ENCODE measurements at places on chromosomes 6 and 20.

DNA sequence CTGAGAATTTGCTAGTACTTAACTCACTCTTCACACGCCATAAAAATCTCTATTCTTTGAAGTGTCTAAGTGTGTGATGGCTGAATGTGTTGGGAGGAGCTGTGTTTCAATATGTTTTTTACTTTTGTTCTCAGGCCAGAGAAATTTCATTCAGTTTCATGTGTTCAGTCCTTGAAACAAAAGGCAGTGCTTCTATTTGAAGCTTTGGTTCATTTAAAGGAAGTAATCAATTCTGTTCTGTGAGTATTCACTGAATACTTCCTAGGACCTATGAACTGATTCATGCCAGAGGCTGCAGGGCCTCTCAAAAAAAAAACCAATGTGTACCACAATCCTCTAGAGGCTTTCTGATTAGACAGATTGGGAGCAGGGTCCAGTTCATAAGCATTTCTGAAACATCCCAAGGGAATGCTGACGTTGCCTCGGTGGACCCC lies 12.4 kb upstream of the F13A1 start:
- no peak for DNase-seq

- no peak for DNase-seq
Observed at GRCh38 chr20:43925215-43925614, 10.6 kb downstream of the TOX2 start.

GRCh38 chr6:157184202-157185015 lies 138.9 kb downstream of the TMEM242 start:
- DNase-seq: no peak

GRCh38 chr6:13397359-13398068 lies 69.2 kb upstream of the TBC1D7 start:
- DNase-seq: no peak

DNA sequence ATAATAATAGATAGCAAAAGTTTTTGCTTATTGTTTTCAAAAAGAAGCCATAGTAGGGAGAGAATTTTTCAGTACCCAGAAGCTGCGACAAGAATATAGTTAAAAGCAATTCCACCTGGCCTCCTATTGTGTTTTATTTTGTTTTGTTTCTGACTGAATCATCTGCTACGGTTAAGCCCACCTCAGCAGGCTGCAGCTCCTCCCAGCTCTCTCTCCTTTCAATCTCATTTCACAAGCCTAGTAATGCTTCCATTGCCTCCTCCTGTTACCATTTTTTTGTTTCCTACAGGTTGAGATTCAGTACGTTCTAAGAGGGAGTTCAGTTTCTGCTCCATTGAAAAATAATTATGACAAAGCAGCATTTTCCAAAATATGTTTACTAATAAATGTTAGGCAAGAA lies 77.9 kb downstream of the PCSK2 start:
- DNase-seq: no peak

- no peak for DNase-seq
Observed at GRCh38 chr6:20698675-20699074, 164.4 kb downstream of the CDKAL1 start.

DNA sequence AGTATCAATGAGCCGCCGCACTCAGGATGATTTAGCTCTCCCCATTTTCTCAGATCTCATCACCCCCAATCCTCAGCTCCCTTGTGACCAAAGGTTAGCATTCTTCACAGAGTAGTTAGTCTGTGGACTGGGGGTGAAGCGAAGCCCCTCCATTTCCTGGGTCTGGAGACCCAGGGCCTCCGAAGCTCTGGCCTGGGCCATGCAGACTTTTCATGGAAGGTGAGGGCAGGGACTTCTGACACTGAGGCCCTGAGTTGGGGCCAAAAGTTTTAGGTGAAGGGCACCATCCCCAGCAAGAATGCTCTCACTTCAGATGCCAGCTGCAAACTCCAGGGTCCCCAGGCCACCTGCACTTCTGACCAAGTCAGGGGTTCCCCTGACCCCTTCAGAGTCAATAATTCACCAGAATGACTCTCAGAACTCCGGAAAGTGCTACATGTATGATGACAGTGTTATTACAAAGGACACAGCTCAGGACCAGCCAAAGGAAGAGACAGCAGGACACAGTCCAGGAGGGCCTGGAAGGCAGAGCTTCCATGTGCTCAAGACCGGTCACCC lies 65.7 kb upstream of the DUSP22 start:
- no peak for DNase-seq

DNA sequence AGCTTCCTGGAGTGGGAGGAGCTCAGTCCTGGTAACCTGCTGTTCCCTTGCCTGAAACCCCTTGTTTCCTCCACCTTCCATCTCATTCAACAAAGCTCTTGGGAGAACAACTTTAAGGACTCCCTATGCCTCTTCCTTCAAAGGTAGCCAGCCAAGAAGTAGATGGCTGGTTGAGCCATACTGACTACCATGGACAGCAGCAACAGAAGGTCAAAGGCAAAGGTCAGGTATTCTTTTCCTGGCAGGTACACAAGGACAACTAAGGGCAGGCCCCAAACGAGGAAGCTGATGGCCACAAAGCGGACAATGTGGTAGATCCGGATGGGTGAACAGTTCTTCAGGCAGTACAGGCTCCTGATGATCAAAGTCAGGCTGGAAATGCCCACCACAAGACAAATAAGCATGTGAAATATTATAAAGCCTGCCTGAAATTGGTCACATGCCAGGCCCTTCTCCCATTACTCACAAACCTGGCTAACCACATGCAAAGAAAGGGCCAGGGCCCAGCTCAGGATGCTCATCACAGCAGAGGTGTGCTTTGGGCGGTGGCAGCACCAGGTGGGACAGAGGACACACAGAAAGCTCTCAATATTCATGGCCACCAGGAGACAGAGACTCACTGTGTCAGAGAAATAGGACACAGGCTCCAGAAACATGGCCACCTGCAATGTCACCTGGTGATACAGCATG lies 21.7 kb downstream of the UBD start:
- DNase-seq: no peak

DNA sequence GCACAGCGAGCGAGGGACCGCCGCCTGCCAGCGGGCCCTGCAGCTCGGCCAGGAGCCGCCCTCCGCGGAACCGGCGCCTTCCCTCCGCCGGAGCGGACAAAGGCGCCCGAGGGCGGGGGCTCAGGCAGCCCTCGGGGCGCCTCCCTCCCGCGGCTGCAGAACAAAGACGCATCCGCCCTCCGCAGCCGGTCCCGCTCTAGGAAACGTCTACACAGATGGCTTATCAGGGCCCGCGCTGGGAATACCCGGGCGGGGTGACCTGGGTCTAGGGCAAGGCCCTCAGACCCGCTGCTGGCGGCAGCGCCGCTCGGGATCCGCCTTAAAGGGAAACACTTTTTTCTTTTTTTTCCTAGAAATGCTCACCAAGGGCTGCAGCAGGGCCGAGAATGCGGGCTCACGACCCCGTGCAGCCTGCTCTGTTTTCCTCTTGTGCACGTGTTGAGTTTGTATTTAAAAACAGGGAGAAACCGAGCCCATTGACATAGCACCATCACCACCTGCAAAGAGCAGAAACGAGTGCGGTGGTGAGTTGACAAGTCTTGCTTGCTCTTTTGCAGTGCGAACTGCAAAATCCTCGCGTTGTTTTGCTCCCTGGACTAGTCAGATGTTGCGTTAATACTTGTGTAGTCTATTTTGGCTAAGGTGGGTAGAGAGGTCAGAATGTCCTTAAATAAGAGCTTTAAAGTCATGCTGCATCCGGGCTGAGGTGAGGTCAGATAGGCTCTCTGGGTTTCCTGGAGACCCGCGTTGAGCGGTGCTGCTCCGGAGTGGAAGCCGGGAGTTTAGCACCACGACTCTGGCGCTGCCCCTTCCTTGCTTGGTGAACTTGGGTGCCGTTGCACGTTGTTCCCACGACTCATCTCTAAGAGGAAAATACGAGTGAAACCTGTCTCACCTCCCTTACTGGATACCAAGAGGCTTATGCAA lies 1.1 kb upstream of the RPS6KA2 start:
- no peak for DNase-seq

GRCh38 chr6:41318654-41319565 lies 16.5 kb upstream of the NCR2 start:
- DNase-seq: peak; percentile 71

DNA sequence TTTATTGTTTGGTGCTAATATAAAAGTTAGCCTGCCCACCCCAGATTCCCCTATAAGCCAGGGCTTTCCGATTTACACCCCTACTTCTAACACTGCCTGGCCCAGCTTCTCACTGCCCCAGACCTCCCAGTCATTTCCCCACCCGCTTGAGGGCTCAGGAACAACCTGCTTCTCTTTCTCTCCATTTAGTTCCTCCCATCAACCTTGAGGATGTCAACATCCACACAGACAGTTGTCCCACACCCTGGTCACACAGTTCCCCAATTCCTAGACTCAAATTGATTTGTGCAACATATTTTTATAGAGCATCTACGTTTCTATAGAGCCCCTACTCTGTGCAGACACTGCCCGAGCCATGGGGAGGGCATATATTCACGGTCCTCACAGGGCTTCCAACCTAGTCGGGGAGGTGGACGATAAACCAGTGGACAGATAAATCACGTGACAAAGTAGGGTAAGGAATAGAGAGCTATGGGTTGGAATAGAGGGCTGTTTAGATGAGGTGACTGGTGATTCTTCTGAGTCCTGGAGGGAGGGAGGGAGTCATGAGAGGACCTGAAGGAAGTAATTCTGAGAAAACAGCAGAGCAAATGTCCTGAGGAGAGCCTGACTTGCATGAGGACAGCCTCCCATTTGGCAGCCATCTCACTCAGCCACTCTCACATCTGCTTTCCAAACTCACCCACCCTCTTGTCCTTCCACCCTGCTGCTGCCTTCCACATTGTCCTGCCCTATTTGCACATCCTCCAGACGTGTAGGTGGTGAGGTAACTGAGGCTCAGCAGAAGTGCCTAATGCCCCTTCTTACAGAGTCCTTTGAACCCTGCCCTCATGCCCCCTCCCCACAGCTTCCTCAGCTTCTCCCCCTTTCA lies 6.3 kb downstream of the GABRR2 start:
- DNase-seq: no peak

DNA sequence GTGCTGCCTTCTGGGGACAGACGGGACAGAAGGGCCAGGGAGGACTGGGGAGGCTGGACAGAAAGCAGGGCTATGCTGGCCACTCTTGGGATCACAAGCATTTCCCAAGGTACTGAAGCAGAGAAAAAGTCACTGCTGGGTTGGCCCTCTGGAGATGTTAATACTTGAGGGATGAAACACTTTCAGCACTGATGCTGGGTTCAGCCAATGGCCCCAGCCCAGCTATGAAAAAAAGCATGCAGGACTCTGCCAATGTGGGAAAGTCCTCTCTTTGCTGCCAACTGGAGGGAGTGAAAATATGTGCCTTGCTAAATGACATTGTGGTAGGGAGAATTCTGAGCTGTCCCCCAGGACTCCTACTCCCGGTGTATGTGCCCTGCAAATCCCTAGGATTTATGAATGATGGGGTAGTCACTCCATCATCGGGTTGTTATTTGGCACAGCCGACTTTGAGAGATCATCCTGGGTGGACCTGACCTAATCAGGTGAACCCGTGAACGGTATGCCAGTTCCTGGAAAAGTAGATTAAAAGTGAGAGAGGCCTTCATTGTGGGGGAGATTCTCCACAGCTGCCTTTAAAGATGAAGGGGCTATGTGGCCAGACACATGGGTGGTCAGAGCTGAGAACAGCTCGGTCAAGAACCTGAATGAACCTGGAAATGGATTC lies 119.9 kb upstream of the TRAF3IP2 start:
- no peak for DNase-seq

DNA sequence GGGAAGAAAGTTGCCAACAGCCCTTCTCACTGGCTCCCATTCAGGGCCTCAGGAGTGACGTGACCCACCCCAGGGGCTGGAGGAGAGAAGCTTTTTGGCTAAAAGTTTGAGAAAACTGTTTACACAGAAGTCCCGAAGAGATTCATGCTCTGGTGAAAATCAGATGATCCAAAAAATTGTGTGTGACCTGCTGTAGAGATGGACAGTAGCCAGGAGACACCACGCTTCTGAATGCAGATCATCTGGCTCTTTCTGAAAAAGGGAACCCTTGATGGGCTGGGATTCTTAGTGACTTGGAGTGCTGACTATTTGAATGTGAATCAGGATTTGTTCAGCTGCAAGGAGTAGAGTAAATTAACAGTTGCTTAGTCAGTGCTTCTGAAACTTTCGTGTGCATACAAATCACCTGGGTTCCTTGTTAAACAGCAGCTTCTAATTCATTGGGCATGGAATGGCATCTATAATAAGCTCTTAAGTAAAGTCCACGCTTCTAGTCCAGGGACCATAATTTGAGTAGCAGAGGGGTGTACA lies 265.1 kb downstream of the PREX1 start:
- no peak for DNase-seq

- DNase-seq: no peak
Observed at GRCh38 chr20:41169791-41170351, 32.5 kb downstream of the PLCG1 start.

GRCh38 chr6:42907336-42907735 lies 8.5 kb upstream of the PTCRA start:
- no peak for DNase-seq

GRCh38 chr6:121837545-121838229 lies 402.2 kb downstream of the GJA1 start:
- no peak for DNase-seq

GRCh38 chr20:6560978-6561377 lies 206.5 kb upstream of the BMP2 start:
- DNase-seq: no peak

- DNase-seq: no peak
Observed at GRCh38 chr20:53087037-53087777, 115.0 kb downstream of the TSHZ2 start.

GRCh38 chr20:61814244-61814643 lies 251.4 kb downstream of the TAF4 start:
- DNase-seq: no peak

- DNase-seq: no peak
Observed at GRCh38 chr6:25280344-25281074, 1.3 kb downstream of the CARMIL1 start.

- no peak for DNase-seq
Observed at GRCh38 chr20:32278199-32278643, 770 bp downstream of the KIF3B start.

GRCh38 chr6:158707821-158708195 lies 58.0 kb downstream of the SYTL3 start:
- no peak for DNase-seq

- no peak for DNase-seq
Observed at GRCh38 chr6:137241481-137242038, 22.4 kb upstream of the IFNGR1 start.

DNA sequence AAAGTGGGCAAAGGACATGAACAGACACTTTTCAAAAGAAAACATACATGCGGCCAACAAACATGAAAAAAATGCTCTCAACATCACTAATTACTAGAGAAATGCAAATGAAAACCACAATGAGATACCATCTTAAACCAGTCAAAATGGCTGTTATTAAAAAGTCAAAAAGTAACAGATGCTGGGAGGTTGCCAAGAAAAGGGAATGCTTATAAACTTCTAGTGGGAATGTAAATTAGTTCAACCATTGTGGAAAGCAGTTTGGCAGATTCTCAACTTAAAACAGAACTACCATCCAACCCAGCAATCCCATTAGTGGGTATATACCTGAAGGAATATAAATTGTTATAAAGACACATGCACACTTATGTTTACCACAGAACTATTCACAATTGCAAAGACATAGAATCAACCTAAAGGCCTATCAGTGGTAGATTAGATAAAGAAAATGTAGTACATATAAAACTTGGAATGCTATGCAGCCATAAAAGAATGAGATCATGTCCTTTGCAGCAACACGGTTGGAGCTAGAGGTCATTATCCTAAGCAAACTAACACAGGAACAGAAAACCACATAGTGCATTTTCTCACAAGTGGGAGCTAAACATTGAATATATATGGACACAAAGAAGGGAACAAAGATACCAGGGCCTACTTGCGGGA lies 16.3 kb downstream of the CENPQ start:
- no peak for DNase-seq

All from mesothelial cell of epicardium (in vitro differentiated cells).